CD4-positive, alpha-beta T cell treated with Interleukin-4 for 1 hour (primary cell): ENCODE measurements at places on chromosomes 3 and 15.
A peak's percentile ranks its signal among the peaks of the same experiment; 100 is the strongest.

GRCh38 chr3:4936982-4937614 lies 42.1 kb upstream of the BHLHE40 start:
- DNase-seq, result no peak

DNA sequence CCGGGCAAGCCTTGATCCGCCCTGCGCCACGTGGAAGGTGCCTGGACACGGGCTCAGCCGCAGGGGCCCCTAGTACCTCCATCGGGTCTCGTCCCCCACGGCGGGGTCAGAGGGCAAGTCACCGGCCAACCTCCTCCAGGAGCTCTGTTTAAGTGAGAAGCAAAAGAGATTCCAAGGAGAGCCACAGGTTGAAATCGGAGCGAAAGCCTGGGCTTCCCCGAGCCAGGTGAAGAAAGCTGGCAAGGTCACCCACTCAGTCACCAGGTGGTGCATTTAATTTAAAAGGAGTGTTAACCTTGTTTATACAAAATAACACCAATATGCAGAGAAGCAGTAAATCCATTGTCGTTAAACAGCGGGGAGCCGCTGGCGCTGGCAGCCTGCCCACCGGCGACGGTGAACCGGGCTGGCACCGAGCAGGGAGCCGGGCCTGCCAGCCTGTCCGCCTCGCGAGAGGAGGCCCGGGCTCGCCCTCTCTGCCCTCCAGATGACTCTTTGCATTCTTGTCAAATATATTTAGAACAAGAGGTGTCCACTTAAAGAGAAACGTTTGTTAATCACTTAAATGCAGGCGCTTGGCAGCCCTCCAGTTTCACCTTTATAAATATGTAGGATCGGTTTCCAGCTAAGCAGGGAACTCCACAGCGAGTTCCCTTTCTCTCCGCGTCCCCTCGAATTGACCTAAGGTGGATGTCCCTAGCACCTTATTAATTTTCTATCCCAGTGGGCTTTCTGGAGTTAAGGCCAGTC lies 277.3 kb upstream of the NR2F2 start:
- no peak for DNase-seq

DNA sequence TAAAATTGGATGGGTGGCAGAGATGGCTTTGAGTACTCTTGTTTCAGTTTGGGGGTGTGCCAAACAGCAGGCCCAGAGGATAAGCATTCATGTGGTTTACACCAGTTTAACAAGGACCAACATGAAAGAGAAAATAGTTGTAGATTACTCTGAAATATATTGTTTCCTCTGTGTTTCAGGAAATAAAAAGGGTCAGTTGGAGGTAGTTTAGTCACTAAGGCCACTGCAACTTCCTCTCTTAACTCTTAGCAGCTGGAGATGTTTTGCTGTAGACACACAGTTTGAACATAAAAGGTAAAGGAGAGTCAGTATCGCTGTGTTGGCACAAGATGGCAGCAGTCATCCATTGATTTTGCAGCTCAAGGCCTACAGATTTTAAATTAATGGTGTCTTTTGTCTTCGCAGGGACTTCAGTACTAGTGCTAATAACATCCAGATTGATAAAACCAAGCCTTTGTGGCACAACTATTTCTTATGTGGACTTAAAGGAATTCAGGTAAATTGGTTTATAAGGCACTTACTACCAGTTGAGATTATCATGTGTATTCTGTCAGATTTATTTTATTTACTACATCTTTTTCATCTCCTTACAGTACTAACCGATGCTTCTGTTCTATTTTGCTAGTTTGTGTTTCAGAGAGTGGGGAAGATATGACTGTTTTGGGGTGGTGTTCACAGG lies 65.5 kb downstream of the GALK2 start:
- peak; percentile 66 for DNase-seq

DNA sequence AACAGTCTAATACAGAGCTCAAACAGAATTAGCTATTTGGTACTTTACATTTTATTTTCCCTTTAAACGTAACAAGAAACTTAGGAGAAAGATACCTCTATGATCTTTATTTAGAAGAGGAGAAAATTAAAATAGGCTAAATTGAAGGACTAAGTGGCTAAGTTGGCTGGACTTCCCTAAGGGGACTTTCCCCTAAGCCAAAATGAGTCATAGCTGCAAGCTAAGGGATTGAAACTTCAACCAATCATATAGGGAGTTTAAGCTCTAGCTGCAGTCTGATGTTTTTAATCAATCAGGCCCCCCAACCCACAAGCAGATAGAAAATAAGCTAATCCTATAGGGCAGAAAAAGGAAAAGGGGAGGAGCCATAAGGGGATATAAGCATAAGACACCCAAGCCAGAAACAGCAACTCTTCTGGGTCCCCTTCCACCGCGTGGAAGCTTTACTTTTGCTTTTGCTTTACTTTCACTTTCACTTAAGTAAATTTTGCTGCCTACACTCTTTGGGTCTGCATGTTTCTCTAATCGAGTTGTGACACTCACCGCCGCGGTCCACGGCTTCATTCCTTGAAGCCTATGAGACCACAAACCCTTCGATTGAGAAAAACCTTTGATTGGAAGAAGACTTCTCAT lies 1108.5 kb upstream of the EPHA6 start:
- no peak for DNase-seq

GRCh38 chr15:60551147-60551780 lies 72.3 kb upstream of the ICE2 start:
- DNase-seq, result no peak
